ENCODE measurements at places on chromosomes 1 and 21. TPM values are rescaled to one million over a fixed set of nuclear protein-coding genes. Genes with fewer than 3 reads are reported as not detected.

ATP5PB gene
- 587 TPM for total RNA-seq

S100A10 gene
- 367 TPM for total RNA-seq

WARS2 gene
- total RNA-seq = 13.8 TPM

LAMC2 gene
- total RNA-seq = 55.4 TPM

OXCT2 gene
- total RNA-seq = not detected

DNA sequence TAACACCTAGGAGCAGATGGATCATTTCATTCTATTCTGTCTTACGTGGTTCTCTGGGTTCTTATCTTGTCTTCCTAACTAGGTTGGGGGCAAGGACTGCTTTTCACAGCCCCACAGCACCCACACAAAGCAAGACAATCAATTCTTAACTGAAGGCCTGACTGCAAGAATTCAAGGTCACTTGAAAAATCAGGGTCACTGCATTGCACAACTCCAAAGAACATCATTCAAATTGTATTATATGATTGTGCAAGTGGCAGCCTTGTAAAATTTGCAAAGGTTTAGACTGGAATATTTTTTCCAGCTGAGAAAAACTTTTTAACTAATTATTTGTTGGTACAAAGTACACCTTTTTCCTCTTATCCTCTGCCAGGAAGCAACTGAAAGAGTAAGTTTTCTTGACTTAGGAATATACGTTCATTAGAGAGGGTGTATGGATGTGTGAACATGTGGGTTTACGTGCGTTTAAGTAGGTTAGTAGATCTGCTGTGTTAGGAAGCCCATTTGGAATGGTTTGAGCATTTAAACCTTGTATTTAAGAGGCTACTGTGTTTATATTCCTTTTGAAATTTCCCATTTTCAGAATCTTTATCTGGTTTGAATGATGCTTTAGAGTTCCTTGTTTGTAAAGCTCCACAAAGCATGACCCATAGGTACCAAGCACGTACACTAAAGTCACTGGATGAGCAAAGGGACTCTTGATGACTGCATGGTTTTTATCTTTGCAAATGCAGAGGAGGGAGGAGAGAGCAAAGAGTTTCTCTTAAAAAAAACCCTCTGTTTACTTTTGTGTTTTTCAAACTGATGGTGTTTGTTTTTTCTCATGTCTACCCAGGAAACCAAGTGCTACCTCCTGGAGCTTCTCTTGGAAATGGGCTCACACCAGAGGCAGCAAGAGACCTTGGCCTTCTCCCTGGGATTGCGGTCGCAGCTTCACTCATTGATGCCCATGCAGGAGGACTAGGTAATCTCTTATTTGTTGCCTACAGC lies 214.9 kb downstream of the FGGY start:
- no peak for DNase-seq

DNA sequence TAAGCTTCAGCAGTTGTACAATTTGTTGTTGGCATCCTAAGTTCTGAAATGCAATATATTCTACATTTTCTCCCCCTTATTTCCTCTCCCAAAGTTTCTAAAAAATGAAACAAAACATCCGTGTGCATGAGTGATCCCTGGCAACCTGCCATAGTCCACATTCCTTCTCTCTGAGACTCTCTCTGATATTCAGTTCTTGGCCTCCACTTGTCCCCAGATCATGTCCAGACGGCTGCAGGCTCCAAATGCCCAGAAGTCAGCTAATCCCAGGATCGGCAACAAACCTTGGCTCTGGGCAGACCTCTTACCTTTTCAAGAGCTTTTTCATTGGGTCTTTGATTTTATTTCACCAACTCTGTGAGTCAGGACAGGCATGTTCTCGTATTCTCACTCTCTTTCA lies 187.8 kb downstream of the ETS2 start:
- peak; percentile 77 for DNase-seq

DNA sequence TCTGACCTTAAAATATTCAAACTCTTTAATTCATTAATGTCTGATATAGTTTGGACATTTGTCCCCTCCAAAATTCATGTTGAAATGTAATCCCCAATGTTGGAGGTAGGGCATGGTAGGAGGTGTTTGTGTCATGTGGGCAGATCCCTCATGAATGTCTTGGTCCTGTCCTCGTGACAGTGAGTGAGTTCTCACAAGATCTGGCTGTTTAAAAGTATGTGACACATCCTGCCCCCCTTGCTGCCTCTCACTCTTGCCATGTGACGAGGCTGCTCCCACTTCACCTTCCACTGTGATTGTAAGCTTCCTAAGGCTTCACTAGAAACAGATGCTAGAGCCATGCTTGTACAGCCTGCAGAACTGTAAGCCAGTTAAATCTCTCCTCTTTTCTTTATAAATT lies 21.3 kb upstream of the FBXO28 start:
- peak; percentile 13 for DNase-seq

DNA sequence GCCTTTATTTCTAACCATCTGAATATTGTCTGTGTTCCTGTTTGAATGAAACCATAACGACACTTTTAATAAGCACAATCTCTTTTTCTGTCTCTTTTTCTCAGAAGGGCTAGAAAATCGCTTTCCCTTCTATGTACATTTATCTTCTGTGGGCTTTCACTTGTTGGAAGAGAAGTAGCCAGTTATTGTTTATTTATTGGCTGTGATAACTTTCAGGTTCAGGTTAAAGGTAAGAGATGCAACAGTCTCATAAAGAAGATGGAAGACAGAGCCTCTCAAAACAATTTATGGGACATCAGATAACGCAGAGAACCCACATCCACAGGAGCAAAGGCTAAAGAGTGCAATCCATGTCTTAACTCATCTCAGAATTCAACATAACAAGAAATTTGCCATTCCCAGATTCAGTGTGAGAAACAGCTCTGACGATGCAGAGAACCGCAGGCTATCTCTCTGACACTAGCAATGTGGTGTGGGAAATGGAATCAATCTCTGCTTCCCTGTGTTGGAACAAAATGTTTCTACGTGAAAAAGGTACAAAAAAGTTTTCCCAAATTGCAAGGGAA lies 4.1 kb upstream of the CD244 start:
- no peak for DNase-seq

- DNase-seq = no peak
Measured at GRCh38 chr1:194080826-194081225, 894.4 kb upstream of the B3GALT2 start.

- DNase-seq = peak; percentile 66
Measured at GRCh38 chr1:85582687-85583591, 2.4 kb downstream of the CCN1 start.

- DNase-seq = peak; percentile 2
Measured at GRCh38 chr1:159468321-159468720, 28.8 kb downstream of the OR10J1 start.

GRCh38 chr1:7395251-7395650 lies 375.8 kb upstream of the VAMP3 start:
- DNase-seq = no peak

All from HT1080 (cell line).